ENCODE measurements at places on chromosomes 4 and X.

DNA sequence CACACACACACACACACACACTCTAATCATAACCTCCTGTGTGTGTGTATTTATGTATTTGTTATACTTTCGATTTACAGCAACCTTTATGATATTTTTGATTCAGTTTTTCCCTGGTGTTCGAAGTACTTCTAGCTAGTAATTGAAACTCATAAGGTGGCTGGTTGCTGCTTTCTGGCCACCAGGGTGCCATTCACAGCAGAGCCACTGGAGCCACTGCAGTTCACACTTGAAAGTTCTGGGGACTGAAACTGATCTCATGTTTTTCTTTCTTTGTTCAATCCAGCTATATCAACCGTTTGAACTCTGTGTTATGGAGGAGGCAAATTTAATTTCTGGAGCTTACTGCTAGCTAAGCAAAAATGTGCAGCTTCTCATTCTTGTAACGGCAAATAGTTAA lies 419.4 kb downstream of the ADGRL3 start:
- DNase-seq = no peak

DNA sequence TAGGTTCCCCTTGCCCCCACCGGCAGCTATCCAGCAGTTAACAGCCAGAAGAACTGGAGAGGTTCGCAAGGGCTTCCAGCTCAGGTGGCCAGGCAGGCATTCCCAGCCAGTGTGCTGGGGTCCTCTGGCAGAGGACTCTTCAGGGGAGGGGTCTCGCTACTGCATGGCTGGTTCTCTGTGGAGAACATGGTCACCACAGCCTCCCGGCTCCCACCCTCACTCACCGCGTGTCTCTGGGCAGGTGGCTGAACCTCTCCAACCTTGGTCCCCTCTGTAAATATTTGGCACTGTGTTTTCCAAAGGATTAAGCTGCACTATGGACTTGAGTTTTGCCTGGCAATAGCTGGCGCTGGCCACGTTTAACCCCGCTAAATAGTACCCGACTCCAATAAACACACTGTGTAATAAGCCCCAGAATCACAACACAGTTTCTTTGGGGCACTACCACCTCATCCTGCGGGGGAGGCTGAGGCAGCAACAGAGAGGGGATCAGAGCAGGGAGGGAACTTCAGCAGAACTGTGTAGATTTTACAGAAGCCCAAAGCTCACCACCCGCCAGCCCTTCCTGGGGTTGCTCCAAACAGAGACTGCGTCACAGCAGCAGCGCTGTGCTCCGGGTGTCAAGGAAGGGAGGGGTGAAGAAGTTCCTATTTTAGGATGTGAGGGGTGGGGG lies 15.2 kb downstream of the BCOR start:
- DNase-seq = no peak

GRCh38 chr4:37241647-37242046 lies 2.9 kb upstream of the NWD2 start:
- DNase-seq = no peak

DNA sequence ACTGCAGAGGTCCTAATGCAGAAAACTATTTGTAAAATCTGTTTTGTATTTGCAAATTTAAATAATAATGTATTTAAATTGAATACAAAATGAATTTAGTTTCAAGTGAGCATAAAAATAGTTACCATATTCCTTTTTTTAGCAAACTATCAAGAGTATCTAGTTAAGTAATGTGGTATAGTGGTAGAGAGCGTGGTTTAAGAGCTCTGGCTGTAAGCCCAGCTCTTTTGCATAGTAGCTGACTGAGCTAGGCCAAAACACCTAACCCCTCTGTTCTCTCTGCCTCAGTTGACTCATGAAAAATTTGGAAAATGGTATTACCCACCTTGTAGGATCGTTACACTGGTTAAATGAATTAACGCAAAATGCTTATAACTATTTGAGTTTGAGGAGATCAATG lies 18.1 kb upstream of the ADAD1 start:
- DNase-seq = no peak

- no peak for DNase-seq
These were observed 111.4 kb downstream of the SORBS2 start for GRCh38 chr4:185700630-185701029.

DNA sequence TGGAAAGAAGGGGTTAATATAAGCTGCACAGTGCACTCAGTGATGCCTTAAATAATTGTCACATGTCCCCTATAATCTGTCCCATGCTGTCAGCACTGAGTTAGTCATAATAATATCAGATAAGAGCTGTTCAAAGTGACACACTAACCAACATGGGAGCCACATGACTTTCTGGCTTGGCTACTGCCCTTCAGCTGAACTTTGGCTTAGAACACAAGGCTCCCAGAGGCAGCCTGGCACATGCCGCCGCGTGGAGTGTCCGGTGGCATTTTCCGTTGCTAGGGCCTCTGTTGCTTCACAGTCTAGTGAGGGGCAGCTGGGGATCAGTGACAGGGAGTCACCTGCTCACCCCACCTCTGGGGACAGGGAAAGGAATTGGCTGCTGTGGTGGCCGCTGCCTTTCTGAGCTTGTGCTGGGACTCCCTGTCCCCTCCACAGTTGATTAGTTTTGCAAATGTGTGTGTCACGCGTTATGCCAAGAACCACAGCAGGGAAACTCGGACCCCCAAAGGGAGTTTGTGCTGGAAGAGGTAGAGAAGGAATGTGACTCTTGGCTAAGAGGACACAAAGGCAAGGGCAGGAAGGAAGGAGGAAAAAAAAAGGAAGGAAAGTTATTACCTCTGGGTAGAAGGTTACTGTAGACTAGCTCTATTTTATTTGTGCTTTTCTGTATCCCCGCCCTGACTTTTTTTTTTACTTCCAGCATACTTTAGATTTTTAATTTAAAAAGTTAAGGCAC lies 41.1 kb upstream of the PPARGC1A start:
- DNase-seq = no peak

DNA sequence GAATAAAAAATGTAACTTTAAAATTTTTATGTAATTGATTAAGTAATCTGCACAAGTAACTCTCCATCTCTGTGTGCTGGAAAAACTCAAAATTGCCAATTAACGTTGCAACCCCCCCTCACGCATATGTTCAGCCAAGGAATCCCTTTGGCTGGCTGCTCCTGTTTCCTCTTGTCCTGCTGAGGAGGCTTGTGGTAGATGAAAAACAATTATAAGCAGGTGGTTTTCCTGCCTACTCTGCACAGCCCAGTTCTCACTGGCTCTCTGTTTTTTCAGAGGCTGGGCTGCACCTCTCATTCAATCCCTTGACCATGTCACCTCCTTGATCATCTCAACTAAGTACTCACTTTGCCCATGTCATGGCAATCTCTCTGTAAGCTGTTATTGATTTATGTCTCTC lies 1068.4 kb downstream of the ARAP2 start:
- no peak for DNase-seq

- no peak for DNase-seq
These were observed at the start of gene ADH4 for GRCh38 chr4:99144070-99144469. Gene ADH4, minus strand, starts transcription at chr4:99144297. Its CDS starts 75 bp downstream, at chr4:99144222.

GRCh38 chr4:88865466-88865865 lies 167.8 kb upstream of the NAP1L5 start:
- DNase-seq = no peak

DNA sequence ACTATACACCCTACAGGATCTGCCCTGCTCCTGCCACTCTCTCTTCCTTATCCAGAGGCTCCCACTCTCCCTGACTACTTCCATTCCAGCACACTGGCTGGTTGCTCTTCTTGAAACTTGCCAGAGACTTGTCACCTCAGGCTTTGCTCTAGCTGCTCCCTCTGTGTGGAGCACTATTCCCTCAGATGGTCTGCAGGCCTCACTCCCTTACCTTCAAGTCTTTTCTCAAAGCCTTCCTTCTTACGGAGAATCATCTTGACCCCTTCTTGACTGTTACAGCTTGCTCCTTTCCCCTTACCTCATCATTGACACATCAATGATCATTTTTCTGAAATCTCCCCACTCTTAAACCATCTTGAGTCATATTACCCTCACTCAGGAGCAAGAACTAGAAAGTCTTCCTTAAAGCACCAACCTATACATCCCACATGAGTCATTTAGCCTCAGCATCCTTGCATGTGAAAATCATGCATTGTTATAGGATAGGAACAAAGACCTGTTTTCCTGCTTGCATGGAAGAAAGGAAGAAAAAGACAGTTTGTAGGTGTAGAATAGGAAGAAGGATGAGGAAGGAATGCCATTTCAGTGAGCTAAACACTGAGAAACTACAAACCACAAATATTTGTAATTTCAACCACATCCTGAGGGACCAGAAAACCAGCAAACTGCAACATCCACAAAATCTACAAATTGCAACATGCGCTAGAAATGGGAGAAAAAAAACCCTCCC lies 55.7 kb downstream of the ANTXR2 start:
- no peak for DNase-seq

DNA sequence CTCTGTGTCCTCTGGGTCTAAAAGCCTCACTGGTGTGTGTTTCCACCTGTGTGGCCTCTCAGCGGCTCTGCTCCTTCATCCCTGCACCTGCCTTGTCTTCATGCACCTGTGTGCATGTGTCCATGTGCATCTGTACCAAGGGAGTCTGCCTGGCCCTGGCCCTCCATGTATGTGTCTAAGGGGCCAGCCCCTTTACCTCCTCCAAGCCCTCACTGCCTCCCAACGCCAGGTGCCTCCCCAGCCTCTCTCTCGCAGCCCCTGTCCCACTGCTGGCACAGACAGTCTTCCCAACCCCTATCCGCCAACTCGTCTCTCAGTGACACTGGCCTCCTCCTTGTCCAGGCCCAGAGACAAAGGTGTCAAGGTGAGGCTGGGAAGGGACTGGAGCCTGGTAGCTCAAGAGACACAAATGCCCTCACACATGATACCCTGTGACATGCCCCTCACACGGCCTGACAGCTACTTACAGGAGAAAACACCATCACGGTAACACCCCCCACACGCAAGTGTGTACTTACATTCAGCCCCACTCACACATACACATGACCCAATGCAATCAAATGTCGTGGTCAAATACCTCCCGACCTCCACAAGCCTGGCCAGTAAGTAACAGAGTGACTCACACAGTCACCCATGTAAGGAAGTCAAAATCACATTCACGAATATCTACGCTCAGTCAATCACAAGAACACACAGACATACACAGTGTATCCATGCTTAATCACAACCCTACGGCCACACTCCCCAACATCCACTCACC lies 11.4 kb downstream of the L1CAM start:
- no peak for DNase-seq

DNA sequence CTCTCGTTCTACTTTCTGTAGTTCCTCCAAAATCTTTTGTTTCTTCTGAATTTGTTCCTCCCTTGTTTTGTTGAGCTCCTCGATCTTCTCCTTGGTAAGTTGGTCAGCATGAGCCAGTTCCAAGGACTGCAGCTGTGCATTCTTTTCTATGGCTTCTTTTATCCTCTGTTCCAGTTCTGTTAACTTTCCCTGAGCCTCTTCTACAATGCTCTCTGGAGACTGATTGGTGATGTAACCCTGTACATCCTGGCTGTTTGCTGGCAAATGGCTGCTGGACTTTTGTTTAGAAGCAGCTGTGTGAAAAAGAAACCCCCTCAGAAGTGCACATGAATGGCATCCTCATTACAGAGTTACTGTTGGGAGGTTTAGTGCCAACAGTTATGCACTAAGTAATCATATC lies 70.5 kb upstream of the COX18 start:
- no peak for DNase-seq

DNA sequence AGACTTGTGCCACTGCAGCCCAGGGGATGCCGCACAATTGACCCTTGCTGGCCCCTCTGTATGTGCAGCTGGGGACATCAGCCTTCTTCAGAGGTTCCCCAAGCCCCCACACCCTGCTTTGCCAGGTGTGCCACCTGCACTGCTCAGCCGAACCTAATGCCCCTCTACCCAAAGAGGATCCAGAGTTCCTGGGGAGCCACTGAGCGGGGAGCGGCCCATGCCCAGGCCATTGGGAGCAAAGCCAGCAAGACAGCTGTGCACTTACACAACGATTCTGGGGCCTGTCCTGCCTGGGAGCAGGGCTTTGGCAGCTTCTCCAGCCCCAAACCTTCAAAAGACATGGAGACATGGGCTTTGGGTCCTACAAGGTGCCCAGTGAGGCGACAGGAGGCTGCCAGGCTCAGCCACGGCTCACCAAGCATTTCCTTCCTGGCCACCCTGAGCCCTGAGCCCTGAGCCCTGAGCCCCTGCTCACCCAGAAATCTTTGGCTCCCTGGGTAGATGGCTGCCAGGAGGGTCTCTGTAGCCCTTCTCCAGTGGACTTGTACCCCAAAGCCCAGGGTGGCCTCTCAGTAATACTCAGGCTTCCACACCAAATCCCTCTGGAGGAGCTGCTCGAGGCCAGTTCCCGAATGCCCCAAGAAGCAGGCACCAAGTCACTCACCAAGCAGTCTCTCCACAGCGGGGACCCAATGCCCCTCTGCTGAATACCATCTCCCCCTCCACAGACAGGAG lies 13.0 kb downstream of the PNMA6E start:
- no peak for DNase-seq

DNA sequence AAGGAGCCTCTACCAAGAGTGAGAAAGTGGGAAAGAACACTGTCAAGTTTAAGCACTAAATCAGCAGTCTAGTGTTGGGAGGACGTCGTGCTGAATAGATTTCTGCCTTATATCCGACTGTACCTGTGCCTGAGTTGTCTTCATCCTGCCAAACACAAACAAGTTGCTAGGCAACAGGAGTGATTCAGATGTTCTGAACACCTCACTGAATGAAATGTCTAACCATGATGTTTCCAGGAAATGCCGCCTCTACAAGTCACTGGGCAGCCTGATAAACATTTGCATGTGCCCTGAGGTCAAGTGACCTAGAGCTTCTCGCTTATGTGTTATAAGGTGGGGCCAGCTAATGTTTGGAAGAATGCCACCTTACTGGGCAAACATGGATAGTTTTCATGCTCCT lies 37.9 kb downstream of the SGMS2 start:
- DNase-seq = no peak

GRCh38 chr4:37429906-37430305 lies 185.4 kb downstream of the NWD2 start:
- DNase-seq = no peak

- no peak for DNase-seq
These were observed 32.8 kb downstream of the CEP44 start for GRCh38 chr4:174316546-174316945.

DNA sequence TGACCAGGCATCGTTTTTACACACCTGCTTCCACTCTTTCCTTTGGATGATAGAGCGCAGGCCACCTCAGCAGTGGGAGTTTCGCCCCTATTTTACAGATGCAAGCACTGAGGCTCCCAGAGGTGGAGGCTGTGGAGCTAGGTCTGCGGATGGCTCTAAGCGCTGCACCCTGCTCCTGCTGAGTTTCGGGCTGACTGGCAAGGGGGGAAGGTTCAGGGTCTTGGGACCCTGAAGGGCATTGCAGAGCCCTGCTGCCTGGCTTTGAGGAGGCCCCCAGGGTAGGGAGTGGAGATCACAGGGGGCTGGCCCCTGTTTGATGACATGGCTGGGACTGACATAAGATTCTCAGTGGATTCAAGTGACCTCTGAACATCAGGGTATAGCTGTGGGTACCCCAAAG lies 62.8 kb upstream of the NKX1-1 start:
- DNase-seq = no peak

DNA sequence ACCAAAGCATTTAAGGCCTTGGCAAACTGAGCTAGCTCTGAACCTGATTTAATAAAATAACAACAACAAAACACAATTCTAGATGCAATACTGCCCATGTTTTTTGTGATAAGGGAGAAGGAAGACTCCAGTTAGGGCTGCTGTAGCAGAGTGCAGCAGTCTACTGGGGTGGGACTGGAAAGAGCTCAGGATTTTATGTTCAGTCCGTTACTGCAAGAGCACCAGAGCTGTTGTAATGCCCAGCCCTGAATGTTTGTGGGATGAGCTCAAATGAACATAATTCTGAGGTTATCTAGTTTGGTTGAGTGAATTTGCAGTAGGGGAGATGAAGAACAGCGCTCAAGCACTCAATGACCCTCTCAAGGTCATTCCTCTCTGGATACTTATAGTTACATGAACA lies 743.8 kb downstream of the FAT4 start:
- DNase-seq = no peak

- no peak for DNase-seq
These were observed 439 bp downstream of the SEC31A start for GRCh38 chr4:82890528-82890900.

Data from substantia nigra (tissue), 51 donors.